ENCODE measurements at places on chromosomes 1 and 21.
A peak's percentile ranks its signal among the peaks of the same experiment; 100 is the strongest.

GRCh38 chr1:33341190-33341589 is 20.3 kb upstream of the A3GALT2 start:
- DNase-seq: no peak

- DNase-seq: no peak
These were observed 391 bp upstream of the CENPS start for GRCh38 chr1:10429868-10430215.

GRCh38 chr21:35159881-35160280 is 110.8 kb upstream of the RUNX1 start:
- no peak for DNase-seq

- DNase-seq: no peak
These were observed 864.4 kb downstream of the USP25 start for GRCh38 chr21:16594191-16594590.

DNA sequence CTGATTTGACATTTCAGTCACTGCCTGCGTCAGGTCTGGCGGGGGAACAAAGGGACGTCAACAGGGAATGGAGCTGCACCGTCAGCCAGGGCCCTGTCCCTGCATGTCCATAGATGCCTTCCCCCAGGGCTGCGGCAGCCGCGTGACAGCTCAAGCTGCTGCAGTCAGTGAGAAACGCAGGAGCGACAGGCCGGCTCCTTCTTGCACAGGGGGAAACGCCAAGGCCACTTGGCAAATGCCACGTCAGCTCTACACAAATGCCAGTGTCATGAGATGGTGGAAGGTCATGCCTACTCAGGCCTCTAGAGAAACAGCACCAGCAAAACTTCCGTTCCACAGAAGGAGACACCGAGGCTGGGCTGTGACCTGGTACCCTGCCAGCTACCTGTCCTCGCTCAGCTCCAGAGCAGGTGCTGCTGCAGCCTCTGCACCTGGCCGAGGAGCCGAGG is 37.7 kb downstream of the SYF2 start:
- DNase-seq: no peak

DNA sequence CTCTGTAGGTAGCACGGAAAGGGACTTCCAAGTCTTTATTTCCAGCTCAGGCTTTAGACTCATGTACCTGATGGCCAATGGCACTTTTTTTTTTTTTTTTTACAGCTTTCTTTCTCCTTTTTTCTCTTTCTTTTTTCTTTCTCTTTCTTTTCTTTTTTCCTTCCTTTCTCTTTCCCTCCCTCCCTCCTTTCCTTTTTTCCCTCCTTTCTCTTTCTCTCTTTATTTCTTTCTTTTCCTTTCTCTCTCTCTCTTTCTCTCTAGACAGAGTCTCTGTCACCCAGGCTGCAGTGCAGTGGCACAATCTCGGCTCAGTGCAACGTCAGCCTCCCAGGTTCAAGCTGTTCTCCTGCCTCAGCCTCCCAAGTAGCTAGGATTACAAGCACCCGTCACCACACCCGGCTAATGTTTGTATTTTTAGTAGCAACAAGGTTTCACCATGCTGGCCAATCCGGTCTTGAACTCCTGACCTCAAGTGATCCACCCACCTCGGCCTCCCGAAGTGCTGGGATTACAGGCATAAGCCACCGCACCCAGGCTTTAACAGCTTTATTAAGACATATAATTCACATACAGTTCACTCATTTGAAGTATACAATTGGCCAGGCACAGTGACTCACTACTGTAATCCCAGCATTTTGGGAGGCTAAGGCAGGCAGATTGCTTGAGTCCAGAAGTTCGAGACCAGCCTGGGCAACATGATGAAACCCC is 5.1 kb upstream of the DCAF8 start:
- no peak for DNase-seq

GRCh38 chr1:224668984-224669383 is 52.9 kb downstream of the CNIH3 start:
- DNase-seq: no peak

GRCh38 chr21:32233055-32233546 is 45.7 kb downstream of the MIS18A start:
- DNase-seq: no peak

- DNase-seq: no peak
These were observed 45.9 kb upstream of the IPO9 start for GRCh38 chr1:201783058-201783457.

DNA sequence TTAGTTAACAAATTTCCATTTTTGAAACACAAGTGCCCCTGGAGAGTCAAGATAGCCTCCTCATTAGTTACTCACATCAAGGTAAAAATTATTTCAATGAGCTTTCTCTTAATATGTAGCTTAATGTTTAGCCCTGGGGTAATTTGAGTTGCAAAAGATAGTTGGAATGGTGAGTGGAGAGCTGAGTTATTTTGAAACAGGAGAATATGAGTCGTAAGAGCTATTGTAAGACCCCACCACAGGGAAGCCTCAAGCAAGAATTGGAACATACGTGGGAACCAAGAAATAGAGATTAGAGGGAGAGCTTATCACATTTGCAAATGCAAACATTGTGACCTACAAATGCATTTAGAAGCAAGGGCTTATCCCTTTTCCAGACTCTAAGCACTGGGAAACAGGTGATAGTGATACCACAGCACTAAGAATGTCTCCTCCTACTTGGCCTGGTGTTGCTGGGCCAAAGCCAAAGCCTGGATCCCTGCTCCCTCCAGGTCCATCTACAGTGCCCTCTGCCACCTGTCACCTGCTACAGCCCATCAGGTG is 635.1 kb downstream of the PTPRC start:
- no peak for DNase-seq

GRCh38 chr1:224168859-224169380 is 14.1 kb upstream of the DEGS1 start:
- DNase-seq: no peak

GRCh38 chr1:101366513-101367215 is 129.8 kb downstream of the S1PR1 start:
- no peak for DNase-seq

GRCh38 chr1:64310760-64311159 is 107.3 kb downstream of the UBE2U start:
- no peak for DNase-seq

- peak; percentile 65 for DNase-seq
These were observed 1.6 kb upstream of the AJAP1 start for GRCh38 chr1:4652631-4653327.

DNA sequence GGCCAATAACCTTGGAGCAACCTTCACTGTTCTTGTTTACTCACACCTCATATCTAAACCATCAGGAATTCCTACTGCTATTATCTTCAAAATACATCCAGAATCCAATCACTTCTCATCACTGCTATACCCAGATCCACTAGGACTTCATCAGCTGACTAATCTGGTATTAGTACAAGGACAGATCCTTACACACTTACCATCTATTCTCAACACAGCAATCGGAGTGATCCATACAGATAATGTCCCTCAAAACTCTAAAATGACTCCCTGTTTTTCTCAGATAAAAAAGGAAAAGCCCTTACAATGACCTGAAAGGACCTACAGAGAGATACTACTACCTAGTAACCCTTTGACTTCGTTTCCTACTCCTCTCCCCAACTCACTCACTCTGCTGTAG is 70.8 kb downstream of the ZNF644 start:
- no peak for DNase-seq

DNA sequence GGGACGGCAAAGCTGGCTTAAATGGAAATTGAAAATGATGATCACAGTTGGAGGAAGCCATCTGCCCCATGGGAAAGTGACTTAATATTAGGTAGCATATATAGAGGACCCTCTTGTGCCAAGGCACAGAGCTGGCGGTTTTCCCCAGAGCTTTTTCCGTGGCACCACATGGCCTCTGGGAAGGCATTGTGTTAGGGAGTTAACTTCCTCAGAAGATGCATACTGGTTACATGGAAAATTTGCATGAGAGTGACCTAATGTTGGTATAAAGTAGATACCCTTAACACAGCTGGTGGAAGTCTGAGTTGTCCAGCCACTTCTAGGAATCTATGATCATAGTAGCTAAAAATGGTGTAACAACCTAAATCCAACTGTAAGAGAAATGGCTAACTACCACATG is 27.3 kb downstream of the CAP1 start:
- no peak for DNase-seq

DNA sequence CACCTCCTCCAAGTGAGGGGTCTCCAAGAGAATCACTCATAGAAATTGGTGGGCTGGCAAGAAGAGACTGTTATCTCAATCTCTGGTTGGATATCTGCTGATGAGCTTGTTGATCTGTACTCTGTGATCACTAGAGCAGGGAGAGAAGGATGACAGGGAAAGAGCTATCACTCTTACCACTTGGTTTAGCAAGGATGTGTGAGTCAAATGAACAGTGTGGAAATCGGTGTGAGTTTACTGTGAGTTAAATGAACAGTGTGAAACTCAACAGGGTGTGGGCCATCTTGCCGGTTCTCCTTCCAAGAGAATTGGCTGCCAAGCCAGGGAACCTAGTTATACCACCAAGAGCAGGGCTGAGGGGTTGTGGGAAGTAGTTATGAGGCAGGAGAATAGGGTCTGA is 33.3 kb upstream of the CD1D start:
- DNase-seq: no peak

DNA sequence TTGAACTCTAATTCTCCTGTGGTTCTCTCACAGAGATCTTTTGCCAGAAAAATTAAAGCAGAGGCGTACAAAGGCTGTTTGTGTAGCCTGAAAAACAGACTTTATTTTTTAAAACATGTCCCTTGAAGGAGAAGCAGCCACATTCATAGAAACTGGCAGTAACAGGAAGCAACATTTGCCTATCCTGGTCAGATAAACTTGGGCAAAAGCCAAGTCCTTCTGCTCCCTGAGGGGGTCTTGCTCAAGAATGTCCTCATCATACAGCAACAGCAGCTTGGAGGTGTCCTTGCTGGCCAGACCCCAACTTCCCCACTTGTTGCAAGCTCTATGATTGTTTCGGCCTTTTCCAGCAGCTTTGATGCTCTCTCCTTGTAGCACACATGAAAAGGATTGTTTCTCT is 36.3 kb downstream of the MSTO1 start:
- DNase-seq: no peak

GRCh38 chr1:202323731-202324130 is 18.0 kb downstream of the UBE2T start:
- DNase-seq: no peak

GRCh38 chr1:174682419-174683008 is 234.8 kb downstream of the GPR52 start:
- DNase-seq: no peak

DNA sequence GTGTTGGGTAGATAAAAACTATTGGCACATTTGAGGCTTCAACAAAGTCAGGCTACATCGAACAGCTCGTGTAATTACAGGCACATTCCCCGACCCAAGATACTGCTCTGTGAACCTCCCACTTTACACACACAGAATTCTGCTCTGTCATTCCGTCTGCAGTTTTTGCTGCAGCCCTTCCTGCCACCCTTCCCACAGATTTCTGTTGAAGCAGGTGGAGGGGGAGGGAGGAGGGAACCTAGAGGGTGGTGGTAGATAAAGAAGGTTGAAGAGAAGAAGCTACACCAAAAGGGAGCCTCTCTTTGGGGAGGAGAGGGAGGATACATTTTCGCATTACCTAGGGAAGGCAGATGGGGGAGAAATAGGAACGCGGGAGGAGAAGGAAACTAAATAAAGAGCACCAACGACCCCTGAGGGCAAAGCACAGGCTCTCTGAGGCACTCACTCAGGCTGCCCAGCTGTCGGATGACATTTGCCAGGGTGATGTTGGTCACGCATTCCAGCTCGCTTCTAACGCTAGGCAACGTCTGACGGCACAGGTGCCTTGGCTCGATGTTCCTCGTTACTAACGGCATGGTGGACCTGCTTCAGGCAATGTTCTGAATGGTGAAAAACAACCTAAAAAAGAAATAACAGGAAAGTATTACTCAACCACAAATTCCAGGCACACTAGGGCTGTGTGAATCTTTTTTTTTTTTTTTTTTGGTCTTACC is 36.0 kb downstream of the GPR3 start:
- DNase-seq: no peak

GRCh38 chr1:44354268-44354839 is 703 bp downstream of the ERI3 start:
- no peak for DNase-seq

GRCh38 chr1:207742850-207743555 is 8.9 kb upstream of the CD46 start:
- no peak for DNase-seq

GRCh38 chr1:224113918-224114786 is at the start of gene FBXO28:
TSS of gene FBXO28 (plus strand) at chr1:224114111. CDS start at chr1:224114130, 19 bp downstream.
- peak; percentile 83 for DNase-seq

GRCh38 chr1:225485226-225485625 is 57.4 kb upstream of the LBR start:
- DNase-seq: no peak

- DNase-seq: no peak
These were observed 18.3 kb downstream of the SGIP1 start for GRCh38 chr1:66552287-66552686.

DNA sequence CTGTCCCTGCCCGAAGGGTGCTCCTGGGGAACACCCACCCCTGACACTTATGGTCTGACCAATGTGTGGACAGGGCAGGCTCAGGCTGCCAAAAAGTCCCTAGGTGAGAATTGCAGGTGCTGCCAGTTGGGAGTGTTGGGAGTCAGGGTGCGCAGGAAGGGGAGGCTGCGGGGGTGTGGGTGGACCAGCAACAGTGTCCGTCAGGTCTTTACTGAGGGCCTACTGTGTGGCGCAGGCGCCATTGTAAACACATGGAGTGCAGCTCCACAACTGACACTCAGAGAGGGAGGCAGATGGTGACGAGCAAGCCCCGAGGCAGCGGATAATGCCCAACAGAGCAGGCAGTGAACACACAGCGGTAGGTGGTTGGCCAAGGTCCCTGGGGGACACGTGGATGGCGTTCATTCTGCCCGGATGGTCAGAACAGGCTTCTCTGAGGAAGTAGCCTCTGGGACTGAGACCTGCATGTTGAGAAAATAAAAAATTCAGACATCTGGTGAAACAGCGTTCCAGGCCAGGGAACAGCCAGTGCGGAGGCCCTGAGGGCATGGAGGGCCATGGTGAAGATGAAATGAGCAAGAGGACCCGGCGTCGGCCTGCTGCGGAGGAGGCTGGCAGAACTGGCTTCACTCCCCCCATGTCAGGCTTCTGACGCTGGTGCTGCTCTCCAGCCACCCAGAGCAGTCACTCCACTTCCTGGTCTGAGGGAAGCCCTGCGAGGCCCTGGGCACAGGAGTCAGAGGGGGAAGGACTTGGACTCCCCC is 136.2 kb upstream of the ZBTB40 start:
- no peak for DNase-seq

DNA sequence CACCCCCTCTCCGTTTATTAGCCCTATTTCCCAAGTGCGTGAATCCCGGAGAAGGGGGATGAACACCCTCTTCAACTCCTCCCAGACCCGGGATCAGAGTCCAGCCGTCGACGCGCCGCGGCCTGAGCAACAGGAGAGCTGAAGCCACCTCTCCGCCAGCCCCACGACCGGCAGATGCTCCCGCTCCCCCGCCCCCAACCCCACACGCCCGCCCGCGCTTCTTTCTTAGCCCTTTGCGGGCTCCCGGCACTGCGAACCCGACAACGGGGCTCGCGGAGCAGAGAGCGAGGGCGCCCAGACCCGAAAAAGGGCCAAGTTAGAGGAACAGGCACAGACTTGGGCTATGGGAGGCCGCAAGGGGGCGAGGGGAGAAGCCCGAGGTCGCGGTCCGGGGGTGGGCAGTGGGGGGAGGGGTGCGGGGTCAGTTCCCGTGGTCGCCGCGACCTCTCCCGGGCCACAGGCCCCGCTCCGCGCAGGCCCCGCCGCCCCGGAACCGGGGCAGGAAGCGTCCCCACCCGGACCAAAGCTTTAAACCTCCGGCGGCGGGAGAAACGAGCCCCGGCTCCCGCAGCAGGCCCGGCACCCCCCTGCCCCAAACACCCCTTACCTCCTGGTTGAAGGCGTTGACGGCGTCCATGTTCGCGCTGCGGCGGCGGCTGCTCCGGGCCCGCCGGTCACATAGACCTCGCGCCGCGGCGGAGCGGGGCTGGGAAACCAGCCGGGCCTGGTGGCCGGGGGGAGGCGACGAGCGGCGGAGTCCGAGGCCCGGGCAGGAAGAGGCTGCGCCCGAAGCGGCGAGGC is 662 bp downstream of the SCAF4 start:
- DNase-seq: peak; percentile 41

Measured in progenitor cell of endocrine pancreas (in vitro differentiated cells).